ENCODE measurements at places on chromosomes 1 and 21.

DNA sequence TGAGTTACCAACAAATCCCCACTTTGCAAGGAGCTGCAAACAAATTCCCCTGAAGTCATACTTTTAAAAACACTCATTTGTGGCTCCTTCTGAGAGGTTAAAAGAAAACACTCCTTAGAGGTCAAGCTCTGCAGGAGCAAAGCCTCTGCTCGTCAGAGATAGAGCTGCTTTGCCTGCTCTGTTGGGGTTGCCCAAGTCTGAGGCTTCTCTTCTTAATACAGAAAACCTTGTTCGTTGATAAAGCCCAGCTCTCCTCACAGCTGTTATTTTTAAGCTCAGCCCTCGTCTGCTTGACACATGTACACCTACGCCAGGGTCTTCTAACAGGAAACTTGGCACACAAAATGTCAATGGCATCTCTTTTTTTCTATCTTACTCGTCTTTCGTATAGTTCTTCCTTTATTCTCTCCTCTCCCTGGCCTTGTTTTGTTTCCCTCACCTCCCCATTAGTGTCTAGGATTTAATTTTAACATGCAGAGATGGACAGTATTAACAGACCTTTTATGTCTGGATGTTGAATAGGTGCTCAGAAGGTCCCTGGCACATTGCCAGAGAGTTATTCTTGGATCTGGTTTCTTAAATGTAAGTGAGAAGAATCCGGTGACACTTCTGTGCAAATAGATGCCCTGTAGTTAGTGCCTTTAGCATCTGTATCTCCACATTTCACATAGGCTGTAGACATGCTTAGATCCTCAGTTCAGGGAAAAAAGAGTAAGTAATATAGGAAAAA is 86.0 kb downstream of the LRRC53 start:
- no peak for DNase-seq

- no peak for DNase-seq
These were observed 33.5 kb downstream of the ASH1L start for GRCh38 chr1:155529109-155529508.

- DNase-seq: no peak
These were observed 147.4 kb downstream of the ZNF281 start for GRCh38 chr1:200262326-200262965.

DNA sequence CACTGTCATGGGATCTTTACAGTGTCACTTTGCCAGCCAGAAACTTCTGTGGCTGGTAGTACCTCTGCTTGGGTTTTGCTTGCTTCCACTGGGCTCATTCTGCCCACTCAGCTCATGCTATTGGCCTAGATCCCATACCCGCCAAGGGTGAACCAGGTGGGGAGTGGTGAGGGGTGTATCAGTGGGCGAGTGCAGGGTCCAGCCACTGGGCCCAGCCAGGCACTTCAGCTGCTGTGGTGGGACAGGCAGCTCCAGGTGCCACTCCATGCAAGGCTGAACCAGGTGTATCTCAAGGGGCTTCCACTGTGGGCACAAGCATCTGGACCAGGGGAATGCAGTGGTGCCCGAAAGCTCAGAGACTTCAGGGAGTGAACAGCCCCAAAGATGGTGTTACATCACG is 398.2 kb downstream of the NCAM2 start:
- DNase-seq: no peak

DNA sequence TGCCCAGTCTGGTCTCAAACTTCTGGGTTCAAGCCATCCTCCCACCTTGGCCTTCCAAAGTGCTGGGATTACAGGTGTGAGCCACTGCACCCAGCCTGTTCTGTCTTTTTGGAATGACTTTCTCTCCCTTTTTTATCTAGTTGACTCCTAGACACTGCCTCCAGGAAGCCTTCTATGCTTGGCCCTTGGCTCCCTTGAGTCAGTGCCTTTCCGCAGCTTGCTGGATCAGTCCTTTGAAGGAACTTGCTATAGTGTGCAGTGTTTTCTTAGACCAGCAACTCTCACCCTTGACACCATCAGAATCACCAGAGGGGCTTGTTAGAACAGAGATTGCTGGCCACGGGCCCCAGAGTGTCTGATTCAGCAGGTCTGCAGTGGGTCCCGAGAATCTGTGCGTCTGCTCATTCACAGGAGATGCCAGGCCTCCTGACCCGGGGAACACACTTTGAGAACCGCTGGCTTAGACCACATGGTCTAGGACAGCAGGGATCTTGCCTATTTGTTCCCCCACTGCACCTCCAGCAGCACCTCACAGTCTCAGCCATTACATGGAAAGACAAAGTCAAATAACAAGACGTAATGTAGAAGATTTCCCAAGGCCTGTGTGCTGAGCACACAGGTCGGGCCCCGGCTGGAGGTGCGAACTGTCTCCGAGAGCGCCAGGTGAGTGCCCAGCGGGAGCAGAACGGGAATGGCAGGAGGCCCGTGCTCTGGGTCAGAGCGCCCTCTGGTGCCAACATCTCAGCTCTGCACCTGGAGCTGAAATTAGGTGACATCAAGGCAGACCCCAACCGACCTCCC is 27.4 kb upstream of the CTPS1 start:
- peak; percentile 53 for DNase-seq

DNA sequence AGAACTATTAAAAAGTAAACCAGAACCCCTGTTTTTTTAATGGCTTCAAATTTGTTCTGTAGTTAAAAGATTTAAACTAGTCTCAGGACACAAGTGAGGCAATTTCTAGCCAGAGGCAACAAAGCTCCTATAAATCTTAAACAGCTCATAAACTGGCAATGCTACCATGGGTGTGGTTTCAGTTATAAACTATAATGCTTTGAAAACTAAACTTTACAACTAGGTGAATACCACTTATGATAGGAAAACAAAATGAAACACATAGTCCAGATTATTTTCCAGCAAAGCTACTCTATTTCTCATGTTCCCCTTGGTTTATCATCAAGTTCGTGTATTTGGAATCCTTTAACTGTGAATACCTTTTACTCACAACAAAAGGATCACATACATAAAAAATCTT is 282.5 kb downstream of the VAV3 start:
- no peak for DNase-seq

- no peak for DNase-seq
These were observed at the start of gene VWA5B1 for GRCh38 chr1:20290624-20291597. Gene VWA5B1, plus strand, starts transcription at chr1:20290875. Its CDS starts 19,727 bp downstream, at chr1:20310602.

DNA sequence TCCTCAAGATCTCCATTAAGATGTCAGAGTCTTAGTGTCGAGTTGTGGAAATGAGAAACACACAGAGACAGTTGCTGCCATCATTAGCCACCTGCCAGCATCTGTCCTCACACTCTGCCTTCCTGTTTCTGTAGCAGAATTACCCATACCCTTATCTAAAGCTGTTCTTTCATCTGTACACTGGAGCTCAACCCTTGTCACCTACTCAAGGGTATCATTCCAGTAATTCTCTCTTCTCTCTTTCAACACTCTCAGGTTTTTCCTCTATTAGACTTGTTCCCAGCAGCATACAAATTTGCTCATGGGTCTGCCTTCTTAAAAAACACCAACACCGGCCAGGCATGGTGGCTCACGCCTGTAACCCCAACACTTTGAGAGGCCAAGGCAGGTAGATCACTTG is 27.4 kb upstream of the RNF2 start:
- DNase-seq: no peak

DNA sequence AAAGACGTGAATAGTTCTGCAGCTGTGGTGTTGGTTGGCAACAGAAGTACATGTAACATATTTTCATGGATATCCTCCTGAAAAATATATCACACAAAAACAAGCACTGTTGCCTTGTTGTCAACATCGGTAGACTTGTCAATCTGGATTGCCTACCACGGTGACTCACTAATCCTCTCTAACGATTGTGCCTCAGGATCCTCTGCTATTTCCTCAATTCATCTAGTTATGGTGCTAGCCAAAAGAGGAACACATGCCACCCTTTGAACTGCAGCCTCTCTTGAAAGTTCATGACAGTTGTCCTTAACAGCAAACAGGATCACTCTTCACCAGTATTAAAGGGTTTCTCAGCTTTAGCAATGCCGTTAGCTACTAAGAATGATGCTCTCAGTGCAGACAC is 25.7 kb downstream of the RASAL2 start:
- no peak for DNase-seq

GRCh38 chr21:38631676-38632075 is 133.4 kb upstream of the ERG start:
- DNase-seq: no peak

DNA sequence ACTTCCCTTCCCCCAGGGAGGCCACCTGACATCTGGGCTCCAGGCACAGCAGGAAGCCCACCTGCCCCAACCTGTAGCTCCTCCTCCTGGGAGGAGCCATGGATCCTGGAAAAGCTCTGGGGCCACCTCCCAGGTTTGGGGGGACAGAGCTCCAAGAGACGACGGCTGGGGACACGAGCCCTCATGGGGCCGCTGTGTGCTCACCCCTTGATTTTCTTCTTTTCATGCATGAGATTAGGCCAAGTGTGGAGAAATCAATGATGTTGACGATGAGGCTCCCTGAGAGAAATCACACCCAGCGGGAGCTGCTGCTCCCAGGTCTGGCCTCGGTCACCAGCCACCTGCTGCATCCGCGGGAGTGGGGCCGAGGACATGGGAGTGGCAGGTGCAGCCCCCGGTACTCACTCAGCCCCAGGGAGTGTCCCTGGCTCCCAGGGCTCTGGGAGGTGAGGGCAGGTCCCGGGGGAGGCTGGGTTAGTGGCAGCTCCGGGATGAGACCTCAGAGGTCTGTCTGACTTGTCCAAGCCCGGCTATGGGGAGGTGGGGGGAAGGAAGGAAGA is 8.7 kb downstream of the TNFRSF14 start:
- DNase-seq: no peak

GRCh38 chr1:145891143-145891542 is 5.5 kb upstream of the ANKRD35 start:
- DNase-seq: no peak

DNA sequence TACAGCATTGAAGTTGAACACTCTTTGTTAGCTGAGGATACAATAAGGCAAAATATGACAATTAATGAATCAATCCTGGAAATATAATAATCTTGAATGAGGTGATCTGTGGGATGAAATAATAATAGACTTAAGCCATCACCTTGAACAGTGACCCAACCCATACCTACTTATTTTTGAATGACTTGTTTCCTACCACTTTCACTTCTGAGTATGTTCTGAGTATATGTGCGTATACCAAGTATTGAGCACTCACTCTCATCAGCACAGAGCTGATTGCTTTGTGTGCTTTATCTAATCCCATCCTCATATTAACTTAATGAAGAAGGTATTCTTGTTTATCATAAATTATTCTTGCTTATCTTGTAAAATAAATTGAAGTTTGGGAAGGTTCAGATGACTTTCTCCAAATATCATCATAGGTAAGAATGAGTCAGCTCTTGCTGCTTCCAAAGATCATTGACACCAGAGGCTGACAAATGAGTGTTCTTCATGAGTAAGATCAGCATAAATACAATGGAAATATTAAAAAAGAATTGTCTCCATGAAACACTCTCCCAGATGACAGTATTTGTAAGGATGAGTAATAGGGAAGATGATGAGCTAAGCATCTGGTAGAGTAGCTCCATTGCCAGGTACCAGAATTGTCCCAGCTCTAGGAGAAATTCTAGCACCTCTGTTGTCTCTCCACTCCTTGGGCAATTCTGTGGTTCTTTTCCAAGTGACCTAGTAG is 198.1 kb upstream of the KIAA0040 start:
- no peak for DNase-seq

GRCh38 chr1:914891-915280 is 8.8 kb upstream of the SAMD11 start:
- no peak for DNase-seq

DNA sequence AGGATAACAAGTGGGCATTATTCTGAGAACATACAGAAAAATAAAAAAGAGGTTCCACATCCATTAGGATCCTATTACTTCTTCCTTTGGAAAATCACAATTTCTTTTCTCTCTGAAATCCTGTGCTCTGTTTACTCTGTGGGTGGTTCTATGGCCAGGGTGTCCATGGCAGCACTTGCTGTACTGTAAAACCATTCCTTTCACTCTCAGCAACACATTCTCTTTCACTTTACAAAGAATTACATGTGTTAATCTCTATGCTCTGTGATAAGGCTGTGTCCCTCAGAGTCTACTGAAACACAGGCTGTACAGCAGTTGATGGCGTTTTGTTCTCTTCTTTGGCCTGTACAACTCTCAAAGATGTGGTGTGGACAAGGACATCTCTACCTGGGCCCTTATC is 524.1 kb downstream of the PTBP2 start:
- DNase-seq: no peak

DNA sequence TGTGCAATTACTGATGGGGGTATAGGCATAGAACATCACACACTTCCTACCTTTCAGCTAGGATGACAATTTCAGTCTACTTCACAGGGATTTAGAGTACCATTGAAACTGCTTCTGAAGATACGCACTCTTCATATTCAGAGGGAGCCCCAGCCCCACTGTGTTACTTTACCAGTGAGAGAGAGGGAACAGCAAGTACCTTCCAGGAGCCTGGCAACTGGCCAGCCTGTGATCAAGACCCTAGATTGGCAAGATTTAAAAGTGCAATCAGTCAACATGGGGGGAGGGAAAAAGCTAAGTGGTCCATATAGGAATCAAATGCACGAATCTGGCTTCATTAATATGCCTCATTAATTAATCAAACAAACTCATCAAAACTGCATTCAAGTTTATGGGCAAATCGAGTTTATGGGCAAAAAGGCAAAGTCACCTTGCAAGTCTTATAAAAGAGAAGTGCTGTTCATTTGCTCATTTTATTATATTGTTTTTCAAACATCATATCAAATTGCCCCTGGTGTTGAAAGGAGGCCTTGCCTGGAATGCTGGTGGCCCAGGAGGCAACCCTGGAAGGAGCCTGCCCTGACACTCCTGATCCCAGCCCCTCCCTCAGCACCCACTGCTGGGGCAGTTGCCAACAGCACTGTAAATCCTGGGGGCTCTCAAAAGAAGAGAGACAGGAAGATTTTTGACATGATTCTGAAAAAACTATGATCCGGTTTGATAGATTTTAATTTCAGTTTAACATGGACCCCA is 184.9 kb upstream of the DPT start:
- DNase-seq: no peak

- no peak for DNase-seq
These were observed 3.9 kb upstream of the IFNLR1 start for GRCh38 chr1:24190983-24191461.

- no peak for DNase-seq
These were observed 6.1 kb upstream of the C4BPA start for GRCh38 chr1:207097871-207098324.

GRCh38 chr1:212149566-212149965 is 114.0 kb downstream of the DTL start:
- no peak for DNase-seq

All from effector memory CD8-positive, alpha-beta T cell (primary cell).